ENCODE measurements at places on chromosomes 1 and 21.

DNA sequence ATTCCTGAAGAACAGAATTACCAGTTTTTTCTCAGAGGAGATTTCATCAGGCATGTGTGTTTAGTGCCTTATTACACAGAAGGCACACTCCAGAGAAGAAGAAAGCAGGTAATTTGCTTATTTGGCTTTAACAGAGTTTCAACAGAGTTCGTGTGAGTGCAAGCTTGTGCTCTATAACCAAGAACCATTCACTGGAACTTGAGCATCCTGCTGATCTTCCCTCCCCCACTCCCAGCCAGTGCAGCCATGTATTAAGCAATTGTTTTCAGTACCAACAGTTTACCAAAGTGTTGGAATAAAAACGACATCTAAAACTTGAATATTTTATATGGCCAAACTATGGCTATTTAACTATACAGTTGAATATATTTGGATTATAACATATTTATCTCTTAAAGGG, 4.3 kb downstream of the MGST3 start:
- no peak for DNase-seq

GRCh38 chr1:226529891-226530290, 18.7 kb upstream of the STUM start:
- DNase-seq = no peak

DNA sequence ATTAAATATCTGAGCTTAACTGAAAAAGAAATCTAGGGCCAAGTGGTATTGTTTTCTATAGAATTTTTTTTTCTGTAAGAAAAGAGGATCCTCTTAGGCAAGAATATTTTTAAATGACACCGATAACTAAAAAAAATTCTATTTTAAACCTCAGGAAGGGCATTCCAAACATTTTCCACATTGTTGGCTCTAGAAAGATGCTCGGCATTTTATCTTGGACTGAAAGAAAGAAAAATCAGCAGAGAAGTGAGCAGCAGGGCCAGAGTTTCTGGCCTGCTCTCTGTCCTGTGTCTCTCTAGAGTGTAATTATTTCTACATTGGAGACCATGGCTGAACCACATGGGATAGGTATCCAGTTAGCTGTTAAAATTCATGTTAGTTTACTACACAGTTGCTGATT, 192.5 kb upstream of the GREM2 start:
- DNase-seq = no peak

DNA sequence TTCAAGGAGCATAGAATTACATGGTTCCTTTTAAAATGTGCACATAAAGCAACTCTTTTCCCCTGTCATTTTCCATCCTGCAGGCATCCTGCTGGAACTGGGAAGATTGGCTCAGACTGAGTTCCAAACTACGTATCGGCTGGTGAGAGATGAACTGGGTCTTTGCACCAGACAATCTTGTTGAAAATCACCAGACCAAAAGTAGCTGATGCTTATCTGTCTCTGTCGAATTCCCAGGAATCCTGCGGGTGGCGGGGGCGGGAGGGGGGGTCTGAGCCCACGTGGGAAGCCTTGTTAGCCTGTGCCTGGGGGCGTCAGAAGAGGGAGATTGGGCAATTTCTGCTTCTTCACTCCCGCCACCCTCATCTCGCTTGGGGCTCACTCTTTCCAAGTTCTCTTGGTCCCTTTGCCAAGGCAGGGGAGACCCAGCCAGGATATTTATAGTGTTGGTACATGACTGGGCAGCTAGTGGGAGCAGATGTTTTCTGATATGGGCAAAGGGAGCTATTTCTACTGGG, 90.1 kb upstream of the SLC25A33 start:
- DNase-seq = no peak

GRCh38 chr1:5907386-5907785, 84.8 kb downstream of the NPHP4 start:
- no peak for DNase-seq

DNA sequence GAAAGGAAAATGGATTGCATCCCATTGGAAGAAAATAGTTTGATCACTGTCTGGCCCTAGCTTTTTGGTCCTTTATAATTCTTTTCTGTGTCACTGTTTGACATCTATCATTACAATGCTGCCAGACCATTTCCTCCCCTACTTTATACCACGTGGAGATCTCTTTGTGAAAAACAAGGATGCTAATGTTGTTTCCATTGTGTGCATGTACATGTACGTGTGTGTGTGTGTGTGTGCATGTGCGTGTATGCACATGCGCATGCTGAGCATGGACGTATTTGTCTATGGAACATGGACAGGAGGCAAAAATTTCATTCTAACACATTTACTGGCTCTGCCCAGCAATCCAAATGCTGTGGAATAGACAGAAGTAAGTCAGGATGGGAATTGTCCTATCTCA, 153.1 kb upstream of the PLXNA2 start:
- no peak for DNase-seq

GRCh38 chr21:35144978-35145377, 95.9 kb upstream of the RUNX1 start:
- no peak for DNase-seq

DNA sequence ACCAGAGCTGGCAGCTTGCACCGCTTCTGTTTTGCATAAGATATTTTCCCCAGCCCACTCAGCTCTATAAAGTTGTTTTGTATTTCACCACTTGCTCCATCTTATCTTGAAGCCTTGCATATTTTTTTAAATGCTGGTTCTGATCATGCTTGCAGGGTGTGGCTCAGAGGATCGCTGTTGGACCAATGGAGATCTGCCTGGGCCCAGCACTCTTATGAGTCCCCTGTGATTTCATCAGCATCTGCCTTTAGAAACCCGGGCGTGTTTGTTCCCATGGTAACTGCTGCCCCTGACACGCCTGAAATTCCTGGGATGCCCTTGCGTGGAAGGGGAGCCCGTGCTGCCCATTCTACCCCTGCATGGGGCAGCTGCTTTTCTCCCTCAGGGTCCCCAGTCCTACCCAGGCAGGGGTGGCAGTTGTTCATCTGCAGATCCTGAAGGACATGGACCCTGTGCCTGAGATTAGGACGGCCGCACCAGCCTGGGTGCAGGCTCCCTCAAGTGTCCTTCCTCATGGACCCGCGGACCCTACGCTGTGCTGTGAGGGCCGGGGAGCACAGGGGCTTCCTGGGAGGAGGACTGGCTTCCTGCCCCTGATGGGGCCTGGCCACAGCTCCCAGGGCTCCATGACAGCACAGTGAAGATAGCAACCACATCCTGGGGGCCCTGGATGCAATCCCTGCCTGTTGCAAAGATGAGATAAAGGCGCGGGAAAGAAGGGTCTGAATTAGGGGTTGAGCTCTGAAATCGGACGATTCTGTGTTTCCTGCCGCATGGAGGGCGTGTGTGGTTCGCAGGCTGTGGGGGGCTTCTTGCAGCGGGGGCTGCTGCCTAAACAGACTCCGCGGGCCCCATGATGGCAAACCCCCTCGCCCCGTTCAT, 226.5 kb downstream of the SDCCAG8 start:
- DNase-seq = peak; percentile 68

DNA sequence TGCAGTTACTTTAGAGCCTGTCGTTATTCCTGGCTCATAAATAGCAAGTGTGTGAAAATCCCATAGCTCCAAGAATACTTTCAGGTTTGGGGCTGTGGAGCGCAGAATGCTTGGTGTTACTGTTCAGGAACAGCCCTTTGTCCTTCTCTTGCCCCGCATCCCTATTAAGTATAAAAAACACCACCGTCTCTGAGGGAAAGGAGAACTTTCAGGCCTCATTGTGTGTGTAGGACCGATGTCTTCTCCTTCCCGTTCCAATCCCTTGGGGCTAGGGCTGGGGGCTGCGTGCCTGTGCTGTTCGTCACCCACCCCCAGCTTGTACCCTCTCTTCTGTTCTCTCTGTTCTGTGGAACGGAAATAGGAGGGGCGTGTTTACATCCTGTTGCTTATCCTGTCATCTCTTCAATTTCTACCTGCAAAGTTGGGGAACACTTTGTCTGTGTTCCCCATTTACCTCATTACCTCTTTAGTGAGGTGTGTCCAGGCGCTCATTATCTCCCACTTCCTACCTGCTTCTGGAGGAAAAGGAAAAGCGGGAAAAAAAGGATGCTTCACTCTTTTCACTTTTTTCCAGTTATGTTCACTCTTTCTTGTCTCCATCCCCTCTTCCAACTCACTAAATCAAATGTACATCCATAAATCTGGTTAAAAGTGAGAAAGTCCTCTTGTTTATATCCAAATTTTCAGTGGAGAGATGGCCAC, 788 bp upstream of the TXNIP start:
- DNase-seq = peak; percentile 66
